Substantia nigra (tissue), 51 donors: ENCODE measurements at places on chromosomes 5 and 9.

DNA sequence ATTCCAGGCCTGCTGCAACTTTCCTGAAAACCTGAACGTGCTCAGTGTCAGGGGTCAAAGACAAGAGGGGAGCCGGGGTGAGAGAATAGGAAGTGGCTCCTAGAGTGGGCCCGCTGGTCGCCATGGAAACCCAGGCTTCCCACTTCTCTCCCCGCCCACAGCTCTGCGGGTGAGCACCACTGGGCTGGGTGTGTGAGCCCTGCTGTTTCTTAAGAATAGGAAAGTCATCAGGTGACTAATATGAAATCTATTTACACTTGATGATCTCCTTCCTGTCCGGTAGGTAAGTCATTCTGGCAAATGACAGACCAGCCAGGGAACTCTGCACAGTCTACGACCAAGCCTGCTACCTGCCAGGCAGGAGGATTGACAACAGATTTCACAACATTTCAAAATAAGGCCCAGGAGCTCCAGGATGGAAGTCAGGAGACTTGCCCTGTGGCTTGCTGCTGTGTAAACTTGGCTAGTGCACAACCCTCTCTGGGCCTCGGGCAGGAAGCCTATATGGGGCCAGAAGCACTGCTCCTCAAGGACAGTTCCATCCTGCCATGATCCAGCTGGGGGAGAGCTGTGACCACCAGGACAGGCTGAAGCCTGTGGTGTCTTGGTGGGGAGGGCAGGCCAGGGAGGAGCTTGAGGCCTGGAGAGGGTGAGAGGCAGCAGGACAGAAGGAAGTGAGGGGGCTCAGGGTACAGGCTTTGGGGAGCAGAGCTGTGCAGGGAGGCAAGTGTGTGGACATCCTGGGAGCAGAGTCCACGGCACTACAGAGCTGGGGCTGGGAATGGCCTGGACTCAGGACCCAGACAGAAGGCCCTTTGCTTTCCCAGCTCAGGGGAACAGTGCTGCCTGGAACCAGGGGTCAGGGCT lies 60.6 kb downstream of the SHB start:
- DNase-seq: no peak

- DNase-seq: no peak
These were observed 26.2 kb upstream of the SMU1 start for GRCh38 chr9:33102551-33103210.

GRCh38 chr5:2724031-2724581 lies 27.4 kb downstream of the IRX2 start:
- no peak for DNase-seq

DNA sequence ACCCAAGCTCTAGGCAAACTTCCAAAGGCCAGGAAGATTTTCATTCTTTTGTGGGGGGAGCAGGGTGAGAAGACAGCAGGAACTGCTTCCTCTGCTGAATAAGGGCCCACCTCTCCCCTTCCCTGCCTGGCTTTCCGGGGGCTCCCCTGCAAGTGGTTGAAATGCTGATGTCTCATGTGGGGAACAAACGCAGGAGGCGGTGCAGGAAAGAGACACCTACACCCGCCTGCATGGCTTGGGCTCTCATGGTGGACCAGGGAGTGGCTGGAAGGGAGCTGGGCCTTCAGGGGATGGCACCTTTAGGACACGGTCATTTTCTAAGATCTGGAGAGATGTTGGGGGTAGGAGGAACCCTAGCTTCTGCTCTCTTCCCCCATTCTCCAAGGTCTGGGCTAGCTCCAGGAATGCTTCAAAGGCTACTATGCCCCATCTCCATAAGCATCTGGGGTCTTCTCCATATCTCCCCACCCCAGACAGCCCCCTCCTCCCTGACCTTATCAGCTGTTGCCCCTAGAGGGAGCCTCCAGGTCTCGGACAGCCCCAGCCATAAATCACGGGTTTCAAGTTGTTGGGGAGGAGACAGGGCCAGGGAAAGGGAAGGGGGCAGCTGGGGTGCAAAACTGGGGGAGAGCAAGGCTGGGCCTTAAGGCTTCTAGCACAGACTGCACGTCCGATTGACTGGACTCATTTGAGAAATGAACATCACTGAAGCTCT lies 76.6 kb downstream of the PSD2 start:
- no peak for DNase-seq

- no peak for DNase-seq
These were observed 589.1 kb downstream of the ZNF608 start for GRCh38 chr5:124157320-124157719.

DNA sequence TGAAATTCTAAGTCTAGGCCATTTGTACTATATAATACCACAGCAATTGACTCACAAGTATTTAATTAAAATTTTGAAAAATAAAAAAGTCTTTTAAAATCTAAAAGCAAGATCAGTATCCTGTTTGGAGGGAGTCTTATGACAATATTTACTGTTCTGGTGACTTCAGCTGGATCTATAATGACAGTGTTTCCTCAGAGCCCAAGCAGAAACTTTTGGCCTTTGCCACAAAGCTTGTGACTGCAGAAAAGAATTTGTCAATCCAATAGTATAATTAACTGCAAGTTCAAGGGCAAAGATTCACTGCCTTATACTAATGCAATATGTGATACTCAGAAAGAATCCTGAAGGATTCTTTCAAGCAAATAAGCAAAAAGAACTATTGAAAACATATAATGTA lies 49.6 kb upstream of the RAPGEF6 start:
- DNase-seq: no peak

GRCh38 chr5:61731946-61732314 lies 399.9 kb downstream of the ZSWIM6 start:
- DNase-seq: no peak

DNA sequence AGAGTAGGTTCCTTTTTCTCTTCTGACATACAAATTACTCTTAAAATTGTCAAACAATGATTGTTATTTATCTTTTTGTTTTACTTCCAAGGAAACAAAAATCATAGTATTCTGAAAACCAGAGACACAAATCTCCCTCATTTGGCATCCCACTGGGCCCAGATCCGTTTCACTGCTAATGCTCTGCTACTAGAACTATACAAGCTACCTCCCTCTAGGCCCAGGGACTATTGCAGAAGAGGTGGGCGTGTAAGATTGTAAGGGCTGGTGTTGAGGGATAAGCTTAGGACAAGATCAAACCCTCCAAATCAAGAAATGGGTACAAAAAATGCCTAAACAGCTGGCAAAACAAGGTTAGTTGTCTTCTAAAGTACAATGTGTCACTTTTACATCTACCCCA lies 928.9 kb upstream of the CDH10 start:
- DNase-seq: no peak

DNA sequence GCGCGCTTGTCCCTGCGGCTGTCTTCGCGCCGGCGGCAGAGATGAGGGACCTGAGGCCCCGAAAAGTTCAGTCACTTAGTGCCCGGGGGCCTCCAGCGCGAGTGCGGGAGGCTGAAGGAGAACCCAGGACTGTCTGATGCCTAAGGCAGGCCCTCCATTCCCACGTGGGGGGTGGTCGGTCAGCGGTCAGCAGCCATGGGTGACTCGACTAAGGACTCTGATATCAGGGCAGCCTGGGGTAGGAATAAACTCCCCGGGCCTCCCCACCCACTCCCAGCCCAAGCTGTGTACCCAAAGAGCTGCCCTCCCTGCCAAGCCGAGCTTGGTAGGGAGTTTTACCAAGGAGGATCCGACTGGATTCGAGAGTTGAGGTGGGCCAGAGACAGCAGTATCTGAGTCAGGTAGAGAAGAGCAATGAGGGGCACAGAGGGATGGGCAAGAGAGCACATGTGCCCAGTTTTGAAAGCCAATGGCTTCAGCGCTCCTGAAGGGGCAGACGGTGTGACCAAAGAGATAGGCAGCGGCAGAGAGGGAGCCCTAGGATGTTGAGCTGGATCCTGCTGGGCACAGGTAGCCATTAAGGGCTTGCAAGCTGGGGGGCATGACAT lies 787 bp downstream of the FGFR4 start:
- DNase-seq: no peak

GRCh38 chr5:170439223-170439943 lies 50.2 kb upstream of the KCNMB1 start:
- no peak for DNase-seq

GRCh38 chr9:21506626-21507482 lies 24.7 kb upstream of the IFNE start:
- DNase-seq: no peak

GRCh38 chr5:40027400-40027799 lies 602.6 kb upstream of the DAB2 start:
- DNase-seq: no peak

GRCh38 chr9:130024597-130024994 lies 18.4 kb downstream of the FNBP1 start:
- DNase-seq: no peak
